ENCODE measurements at places on chromosomes 3 and 15. TPM values are rescaled to one million over a fixed set of nuclear protein-coding genes. Genes with fewer than 3 reads are reported as not detected.

TEX9 gene
- 5.4 TPM for total RNA-seq

TRH gene
- total RNA-seq: not detected

MST1R gene
- 1.0 TPM for total RNA-seq

RAB6B gene
- 2.0 TPM for total RNA-seq

ZDHHC23 gene
- total RNA-seq: 2.3 TPM

RPL29 gene
- 1,377 TPM for total RNA-seq
